ENCODE measurements at places on chromosomes 1 and 21.
A peak's percentile ranks its signal among the peaks of the same experiment; 100 is the strongest.

DNA sequence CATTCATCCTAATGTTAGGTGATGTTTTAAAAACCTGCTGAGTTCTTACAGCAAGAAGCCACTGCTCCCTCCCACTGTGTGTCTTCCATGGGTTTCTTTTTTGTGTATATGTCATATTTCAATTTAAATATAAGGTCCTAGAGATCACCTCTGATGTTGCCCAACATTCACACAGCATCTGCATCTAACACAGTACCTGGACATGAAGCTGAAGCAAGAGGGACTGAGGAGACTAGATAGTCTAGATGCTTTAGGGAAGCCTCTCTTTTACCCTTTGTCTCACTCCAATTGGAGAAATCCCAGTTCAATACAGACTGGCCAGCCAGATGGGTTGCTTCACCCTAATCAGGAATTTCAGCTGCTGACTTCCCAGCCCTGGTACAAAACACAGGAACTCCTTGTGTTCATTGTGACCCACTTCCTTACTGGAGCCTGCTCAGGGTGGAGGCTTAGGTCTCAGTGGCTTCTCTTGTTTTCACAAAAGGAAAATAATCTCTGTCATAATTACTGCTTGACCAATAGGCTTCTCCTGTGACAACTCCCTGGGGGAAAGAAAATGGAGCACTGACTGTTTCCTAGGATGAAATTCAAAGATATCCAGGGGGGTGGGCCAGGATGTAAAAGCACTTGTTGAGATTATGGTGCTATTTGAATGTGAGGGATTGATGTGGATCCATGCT lies 17.3 kb downstream of the BTG2 start:
- no peak for DNase-seq

DNA sequence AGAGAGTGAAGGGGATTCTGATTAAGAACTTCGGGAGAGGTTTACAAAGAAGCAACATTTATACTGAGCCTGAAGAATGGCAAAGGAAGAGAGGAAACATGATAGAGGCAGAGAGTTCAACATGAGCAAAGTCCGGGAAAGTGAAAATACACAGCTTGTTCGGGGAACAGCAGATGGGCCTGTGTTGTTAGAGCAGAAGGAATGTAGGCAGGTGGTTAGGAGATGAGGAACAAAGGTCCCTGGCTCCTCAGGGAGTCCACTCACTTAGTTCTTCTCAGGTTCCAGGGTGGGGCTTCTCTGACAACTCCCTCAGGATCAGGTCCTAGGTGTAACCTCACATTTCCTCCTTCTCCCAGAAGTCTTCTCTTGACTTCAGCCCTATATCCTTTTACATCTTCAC lies 5.1 kb upstream of the ZNF326 start:
- DNase-seq, result no peak

- DNase-seq, result no peak
Observed at GRCh38 chr1:196002906-196003305, 605.3 kb downstream of the KCNT2 start.

DNA sequence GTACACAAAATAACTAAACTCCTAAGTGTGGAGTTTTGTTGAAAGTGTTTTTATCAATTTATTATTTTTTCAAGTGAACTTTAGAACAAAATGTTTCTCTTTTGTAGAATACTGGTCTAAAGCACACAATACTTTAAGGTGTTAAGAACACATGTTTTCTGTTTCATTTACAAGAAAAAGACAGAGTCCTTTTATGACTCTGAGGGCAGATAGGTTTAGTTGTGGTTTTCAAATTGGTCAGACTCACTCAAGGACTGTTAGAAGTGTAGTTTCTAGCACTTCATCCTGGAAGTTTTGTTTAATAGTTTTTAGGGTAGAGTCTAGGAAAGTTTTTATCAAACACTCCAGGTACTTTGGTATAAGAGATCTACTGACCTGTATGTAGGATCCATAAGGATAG lies 376.5 kb downstream of the LRRIQ3 start:
- DNase-seq, result no peak

DNA sequence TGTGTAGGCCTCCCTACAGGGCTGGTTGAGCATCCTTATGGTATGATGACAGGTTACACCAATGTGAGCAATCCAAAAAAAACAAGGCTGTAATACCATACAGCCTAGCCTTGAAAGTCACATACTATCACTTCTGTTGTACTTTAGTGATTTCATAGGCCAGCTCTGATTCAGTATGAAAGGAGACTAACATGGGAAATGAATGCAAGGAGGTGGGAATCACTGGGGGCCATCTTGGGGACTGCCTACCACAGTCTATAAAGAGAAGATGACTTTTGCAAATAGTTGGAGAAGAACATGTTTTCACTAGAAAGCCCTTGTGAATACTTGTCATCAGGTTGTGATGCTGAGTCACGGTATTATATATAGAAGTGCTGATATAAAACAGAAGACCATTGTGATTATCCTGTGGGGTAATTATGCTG lies 270.7 kb downstream of the S1PR1 start:
- no peak for DNase-seq

DNA sequence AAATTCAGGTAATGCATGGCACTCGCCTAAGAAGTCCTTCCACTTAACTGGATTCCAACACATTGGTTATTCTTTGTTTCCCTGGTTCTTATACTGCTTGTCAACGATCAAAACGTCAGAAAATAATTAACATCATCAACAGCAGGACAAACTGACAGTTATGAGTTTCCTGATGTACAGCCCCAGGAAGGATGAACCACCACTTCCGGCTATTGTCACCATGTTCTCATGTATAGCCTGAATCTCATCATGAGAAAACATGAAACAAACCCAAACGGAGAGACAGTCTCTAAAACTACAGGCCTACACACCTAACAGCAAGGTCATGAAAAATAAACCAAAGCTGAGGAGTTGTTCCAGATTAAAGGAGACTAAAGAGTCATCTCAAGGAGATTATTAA lies 60.5 kb upstream of the FBXO28 start:
- no peak for DNase-seq

DNA sequence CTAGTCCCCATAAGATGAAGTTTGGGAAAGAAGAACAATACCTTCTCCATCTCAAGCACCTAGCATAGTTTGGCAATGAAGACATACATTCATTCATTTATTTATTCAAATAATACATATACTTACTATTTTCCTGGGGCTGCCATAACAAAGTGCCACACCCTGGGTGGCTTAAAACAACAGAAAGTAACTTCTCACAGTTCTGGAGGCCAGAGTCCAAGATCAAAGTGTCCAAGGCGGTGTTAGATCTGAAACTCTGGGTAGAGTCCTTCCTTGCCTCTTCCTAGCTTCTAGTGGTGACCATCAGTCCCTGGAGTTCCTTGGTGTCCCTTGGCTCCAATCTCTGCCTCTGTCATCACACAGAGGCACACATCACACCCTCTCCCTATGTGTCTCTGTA lies 112.1 kb upstream of the IGSF21 start:
- DNase-seq, result no peak

DNA sequence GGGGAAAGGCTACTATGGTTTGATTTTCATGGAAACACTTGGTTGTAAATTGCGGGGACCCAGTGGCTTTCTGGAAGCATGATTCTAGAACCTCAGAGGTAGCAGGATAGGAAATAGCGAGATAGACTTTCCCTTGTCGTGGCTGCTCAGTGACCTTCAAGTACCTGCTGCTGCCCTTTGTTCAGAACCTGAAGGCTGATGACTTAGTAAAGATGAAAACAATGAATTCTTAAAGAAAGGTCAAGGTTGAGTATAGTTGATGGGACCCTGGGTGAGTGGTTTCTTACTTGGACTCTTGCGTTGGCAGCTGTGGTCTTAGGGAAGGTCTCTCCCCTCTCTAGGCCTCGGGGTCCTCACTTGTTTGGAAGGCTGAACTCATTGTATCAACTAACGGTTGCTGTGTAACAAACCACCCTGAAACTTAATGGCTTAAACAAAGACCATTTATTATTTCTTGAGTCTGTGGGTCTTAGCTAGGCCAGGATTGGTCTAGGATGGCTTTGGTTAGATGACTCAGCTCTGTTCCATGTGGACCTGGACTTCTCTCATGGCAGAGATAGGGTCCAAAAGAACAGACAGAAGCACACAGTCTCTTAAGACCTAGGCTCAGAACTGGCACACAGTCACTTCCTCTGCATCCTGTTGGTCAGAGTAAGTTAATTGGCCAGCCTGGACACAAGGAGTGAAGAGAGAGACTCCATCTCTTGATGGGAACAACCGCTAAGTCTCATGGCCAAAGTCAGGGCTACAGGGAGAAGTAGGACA lies 89.2 kb upstream of the SELENON start:
- no peak for DNase-seq

GRCh38 chr1:103516693-103517092 lies 8.8 kb upstream of the RNPC3 start:
- no peak for DNase-seq

GRCh38 chr1:68355614-68356013 lies 94.1 kb downstream of the RPE65 start:
- DNase-seq, result no peak

DNA sequence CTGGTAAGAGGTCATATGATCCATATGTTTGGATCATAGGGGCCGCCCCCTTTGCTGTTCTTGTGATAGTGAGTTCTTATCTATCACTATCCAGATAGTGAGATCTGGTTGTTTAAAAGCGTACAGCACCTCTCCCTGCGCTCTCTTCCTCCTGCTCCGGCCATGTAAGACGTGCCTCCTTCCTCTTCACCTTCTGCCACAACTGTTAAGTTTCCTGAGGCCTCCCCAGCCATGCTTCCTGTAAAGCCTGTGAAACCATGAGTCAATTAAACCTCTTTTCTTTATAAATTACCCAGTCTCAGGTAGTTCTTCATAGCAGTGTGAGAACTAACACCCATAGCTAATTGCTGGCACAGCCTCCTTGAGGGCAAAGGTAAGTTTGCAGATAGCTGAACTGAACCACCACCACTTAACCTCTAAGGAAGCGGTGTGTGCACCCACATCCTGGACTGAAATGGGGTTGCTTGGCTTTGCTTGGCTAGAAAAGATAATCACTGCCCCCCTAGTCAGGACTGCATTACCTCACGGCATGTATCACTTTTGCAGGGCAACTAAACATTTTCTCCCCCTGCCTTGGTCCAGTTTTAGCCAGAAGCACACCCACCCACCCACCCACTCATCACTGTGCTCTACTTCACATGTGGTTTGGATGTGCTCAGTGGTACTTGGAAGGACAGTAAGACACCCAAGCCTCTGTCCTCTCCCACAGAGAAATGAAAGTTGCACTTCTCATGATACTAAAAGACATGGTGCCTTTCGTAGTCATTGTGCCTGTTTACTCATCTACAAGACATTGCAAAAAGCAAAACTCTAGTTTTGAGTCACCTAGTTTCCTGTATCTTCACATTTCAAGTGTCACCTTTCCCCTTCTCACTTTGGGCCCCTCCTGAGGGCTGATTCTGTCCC lies 23.1 kb upstream of the PTAFR start:
- peak; percentile 36 for DNase-seq

GRCh38 chr1:55147524-55147923 lies 67.6 kb downstream of the USP24 start:
- no peak for DNase-seq

GRCh38 chr1:95793893-95794292 lies 559.9 kb downstream of the RWDD3 start:
- DNase-seq, result no peak

GRCh38 chr1:183074215-183074614 lies 51.0 kb downstream of the LAMC1 start:
- DNase-seq, result no peak

Measured in activated T-cell treated with anti-CD3 and anti-CD28 coated beads for 24 hours (primary cell).